ENCODE measurements at places on chromosomes 11 and 22.

DNA sequence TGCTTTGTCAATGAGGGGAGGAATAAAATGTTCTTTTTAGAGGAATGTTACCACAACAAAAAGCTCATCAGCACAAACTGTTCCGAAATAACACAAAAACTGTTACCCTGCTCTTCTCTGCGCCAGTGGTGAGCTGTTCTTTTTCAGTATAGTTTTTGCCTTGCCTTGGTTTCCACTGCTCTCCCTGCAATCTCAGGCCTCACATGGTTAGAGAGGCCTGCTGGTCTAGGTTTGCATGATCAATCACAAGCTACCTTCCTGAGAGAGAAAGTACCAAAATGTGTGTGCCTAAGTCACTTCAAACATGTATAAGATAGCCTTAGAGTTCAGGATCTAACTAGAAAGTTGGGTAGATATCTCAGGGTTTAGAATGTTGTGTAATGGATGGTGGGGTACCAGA, 114.6 kb downstream of the STIM1 start:
- no peak for DNase-seq

- DNase-seq: no peak
Measured at GRCh38 chr22:40411506-40411861, 41.1 kb downstream of the SGSM3 start.

GRCh38 chr22:37680191-37680851, 4.9 kb downstream of the LGALS1 start:
- no peak for DNase-seq

DNA sequence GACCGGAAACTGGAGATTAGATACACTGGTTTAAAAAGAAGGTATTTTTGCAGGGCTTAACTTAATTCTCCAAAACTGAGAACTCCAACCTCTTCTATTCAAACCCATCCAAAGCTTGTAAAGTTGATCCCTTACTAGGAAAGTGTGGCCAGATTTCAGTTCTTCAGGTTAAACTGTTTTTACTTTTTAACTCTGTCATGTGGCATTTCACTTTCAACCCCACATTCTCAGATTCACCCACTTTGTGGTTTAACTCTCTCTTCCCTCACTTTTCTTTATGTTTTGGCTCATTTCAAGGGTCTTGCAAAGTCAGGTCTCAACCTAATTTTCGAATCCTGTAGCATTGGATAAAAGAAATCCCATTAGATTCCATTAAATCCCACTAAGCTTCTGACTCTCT, 75.4 kb downstream of the MPPED2 start:
- DNase-seq: no peak

DNA sequence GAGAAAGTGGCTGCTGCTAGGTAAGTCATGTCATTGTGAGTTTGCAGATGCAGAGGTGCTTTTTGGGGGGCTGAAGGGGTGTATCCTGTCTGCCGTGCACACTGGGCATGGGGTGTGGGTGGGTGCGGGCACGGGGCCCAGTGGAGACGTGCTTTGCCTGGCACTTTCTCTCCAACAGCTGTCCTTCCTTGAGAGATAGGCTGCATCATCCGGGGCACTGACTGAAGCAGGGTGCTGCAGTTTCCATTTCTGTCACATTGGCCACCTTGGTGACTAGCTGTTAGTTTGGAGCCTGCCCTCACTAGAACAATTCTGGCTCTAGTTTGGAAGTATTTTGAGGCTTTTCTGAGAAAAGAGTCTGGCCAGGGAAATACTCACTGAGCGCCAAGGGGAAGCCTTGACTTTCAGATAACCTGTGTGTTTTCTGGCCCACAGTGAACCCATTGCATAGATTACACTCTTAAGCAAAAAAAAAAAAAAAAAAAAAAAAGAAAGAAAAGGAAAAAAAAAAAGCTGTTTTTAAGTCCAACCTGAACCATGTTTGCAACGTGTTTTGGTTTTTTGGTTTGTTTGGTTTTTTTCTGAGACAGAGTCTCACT, 219.2 kb downstream of the NAV2 start:
- no peak for DNase-seq

- peak; percentile 33 for DNase-seq
Measured at GRCh38 chr11:68003846-68004550, at the start of gene UNC93B1. Gene UNC93B1, minus strand, starts transcription at chr11:68004097. Its CDS starts 54 bp downstream, at chr11:68004043.

Measured in NCI-H2227 treated with DMSO at 0.1 percent for 48 hours (cell line).